ENCODE measurements at places on chromosomes 13 and 19. TPM values are rescaled to one million over a fixed set of nuclear protein-coding genes. Genes with fewer than 3 reads are reported as not detected.

- DNase-seq = no peak
- H3K4me3 ChIP-seq = no peak overlapping the region
- no peak overlapping the region for H3K27ac ChIP-seq
- no peaks in the 10 kb centered on the region for H3K4me1 ChIP-seq
- peaks cover 3% of the 10 kb centered on the region for H3K36me3 ChIP-seq
These were observed 4.4 kb upstream of the ZNF320 start for GRCh38 chr19:52901842-52902241.

- peaks cover 9% of the 10 kb centered on the region for H3K4me1 ChIP-seq
- no peak for DNase-seq
- H3K36me3 ChIP-seq = no peaks in the 10 kb centered on the region
- H3K4me3 ChIP-seq = no peak within 1 kb of the TSS
These were observed at the start of gene SMIM44 for GRCh38 chr19:3483226-3483628. SMIM44 (minus strand) TSS chr19:3483441; CDS start chr19:3483403, 38 bp downstream.

BLOC1S3 gene
- 12.4 TPM for total RNA-seq

PEPD gene
- 49.0 TPM for total RNA-seq

DNA sequence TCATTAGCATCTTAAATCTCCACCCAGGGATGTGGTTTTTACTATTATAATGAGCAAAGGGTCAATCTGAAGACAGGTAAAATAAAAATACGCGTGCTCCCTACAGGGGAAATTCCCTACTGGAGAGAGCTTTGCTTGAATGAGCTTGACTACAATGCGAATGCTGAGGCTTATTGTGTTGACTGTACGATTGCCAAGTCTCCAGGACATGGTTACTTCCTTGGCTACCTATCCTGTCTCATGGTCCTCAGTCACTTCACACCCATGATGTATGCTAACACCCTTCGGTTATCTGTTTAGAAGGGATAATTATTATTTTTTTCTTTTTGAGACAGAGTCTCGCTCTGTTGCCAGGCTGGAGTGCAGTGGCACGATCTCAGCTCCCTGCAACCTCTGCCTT is 61.7 kb downstream of the ZNF627 start:
- DNase-seq = no peak
- no peaks in the 10 kb centered on the region for H3K27me3 ChIP-seq
- no peaks in the 10 kb centered on the region for H3K4me1 ChIP-seq

Data from CD8-positive, alpha-beta memory T cell (primary cell).